GM12865 (cell line): ENCODE measurements at places on chromosomes 4 and X.
A peak's percentile ranks its signal among the peaks of the same experiment; 100 is the strongest.

DNA sequence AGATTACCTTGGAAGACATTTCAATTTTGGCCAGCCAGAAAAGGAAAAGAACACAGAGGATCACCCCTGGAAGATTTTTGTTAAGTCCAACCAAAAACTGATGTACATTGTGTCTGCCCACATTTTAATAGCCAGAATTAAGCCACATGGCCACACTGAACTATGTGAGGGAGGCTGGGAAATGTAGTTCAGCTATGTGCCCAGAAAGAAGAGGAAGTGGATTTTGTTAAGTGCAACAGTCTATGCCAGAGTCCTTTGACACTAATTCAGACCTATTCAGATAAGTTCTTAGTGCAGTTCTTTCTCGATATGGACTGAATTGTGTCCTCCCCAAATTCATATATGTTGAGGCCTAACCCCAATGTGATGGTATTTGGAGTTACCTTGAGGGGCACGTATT, 18.4 kb downstream of the PRPS1 start:
- DNase-seq, result no peak

DNA sequence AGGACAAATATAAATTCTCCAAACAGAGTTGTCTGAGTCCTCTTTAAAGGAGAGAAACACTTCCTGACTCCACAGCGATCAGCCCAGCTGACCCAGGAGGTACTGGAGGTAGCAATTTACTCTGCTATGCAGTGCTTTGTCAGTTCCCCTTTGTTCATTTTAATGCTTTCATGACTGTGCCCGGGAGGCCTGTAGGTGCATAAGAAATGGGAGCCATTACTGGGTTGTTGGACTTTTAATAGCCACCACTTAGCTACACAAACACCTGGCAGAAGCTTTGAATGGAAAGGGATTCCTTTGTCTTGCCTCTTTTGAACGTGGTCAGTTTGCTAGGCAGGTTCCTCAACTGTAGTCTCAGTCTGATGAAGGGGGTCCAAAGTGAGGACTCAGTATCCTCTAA, 59.0 kb upstream of the AFF2 start:
- DNase-seq, result no peak

- DNase-seq, result no peak
Observed at GRCh38 chr4:56622176-56622575, 58.9 kb downstream of the HOPX start.

DNA sequence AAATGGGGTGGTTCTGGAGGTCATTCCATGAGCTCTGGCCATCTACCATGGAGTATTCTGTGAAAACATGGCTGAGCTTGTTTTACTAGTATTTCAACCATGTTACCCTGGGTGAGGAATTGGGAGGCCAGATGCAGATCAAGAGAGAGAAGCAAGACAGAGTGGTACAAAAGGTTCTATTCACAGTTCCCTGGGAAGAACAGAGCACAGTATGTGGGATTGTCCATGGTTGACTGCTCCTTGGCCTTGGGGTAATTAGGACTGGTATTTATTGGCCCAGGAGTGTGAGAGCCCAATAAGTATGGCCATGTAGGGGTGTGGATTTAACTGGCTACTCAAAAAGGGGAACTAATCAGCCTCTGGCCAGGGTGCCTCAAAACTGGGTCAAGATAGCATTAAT, 239.7 kb upstream of the GATB start:
- no peak for DNase-seq

DNA sequence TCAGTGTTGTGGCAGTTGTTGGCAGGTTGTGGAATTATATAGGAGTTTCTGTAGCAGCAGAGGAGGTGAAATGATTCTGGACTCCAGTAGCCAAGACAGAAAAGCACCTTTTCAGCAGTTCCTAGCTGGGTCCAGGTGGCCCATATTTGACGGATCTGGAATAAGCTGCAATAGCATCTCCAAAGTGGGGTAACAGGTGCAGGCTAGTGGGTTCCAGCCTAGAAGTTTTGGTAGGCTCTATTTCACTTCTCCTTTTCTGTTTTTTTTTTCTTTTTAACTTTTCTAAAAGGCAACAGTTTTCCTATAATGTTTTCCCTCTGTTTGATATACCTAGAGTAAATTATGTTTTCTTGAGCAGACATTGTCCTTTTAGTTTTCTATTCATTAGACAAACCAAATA, 392.5 kb downstream of the C4orf33 start:
- DNase-seq, result no peak

GRCh38 chrX:16063141-16063540, 60.2 kb upstream of the GRPR start:
- no peak for DNase-seq

- DNase-seq, result peak; percentile 61
Observed at GRCh38 chrX:136710325-136710951, 62.5 kb downstream of the CD40LG start.

DNA sequence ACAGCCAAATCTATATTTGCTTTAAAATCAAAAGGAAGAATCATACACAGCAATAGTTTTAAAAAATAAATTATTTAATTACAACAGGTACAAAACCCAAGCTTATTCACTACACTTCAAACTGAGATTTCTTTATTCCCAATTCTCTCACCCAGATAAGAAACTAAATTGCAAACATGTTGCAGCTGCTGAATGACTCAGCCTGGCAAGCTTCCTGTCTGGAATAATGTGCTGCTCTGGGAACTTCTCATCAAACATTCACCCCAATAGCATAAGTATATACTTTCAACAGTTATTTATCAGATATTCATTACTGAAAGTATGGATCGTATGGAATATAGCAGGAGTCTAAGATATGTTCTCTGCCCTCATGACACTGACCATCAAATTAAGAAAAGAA, 43.0 kb upstream of the GABRA2 start:
- DNase-seq, result no peak

- no peak for DNase-seq
Observed at GRCh38 chr4:59054086-59054485, 1943.9 kb upstream of the IGFBP7 start.

- no peak for DNase-seq
Observed at GRCh38 chrX:34612036-34612435, 45.0 kb downstream of the TMEM47 start.

DNA sequence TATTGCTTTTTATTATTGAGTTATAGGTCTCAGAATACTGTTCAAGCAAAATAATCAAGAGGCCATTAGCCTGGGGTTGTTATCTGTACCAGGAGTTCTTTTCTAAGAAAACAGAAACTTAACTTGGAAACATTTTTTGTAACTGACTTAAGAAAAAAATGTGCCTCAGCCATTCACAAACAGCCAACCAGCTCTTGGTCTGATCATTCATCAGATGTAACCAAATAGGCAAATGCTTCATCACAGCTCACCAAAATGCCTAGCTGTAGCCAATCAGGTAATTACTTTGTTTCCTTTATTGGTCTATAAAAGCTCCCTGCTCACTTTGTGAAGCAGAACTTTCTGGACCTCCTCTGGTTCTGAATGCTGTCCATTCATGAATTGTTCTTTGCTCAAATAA, 387.7 kb downstream of the FAT4 start:
- DNase-seq, result no peak

GRCh38 chr4:154364066-154364845, 127.3 kb downstream of the DCHS2 start:
- DNase-seq, result no peak

- no peak for DNase-seq
Observed at GRCh38 chr4:94877973-94878372, 120.2 kb downstream of the BMPR1B start.

DNA sequence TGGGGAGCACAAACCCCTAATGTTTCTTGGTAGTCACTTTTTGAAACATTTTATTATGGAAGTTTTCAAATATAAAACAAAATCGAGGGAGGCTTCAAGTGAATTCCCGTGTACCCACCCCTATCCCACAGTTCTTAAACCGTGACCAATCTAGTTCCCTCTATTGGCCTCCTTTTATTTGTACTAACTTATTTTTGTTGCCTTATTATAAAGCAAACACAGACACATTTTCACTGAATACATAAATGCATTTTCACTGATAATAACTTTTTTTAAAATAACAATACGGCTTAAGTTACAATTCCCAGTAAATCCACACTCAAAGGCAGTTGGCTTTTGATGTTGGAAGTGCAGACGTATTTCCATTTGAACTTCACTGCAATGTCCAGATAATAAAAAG, 9.3 kb downstream of the HMX1 start:
- no peak for DNase-seq

DNA sequence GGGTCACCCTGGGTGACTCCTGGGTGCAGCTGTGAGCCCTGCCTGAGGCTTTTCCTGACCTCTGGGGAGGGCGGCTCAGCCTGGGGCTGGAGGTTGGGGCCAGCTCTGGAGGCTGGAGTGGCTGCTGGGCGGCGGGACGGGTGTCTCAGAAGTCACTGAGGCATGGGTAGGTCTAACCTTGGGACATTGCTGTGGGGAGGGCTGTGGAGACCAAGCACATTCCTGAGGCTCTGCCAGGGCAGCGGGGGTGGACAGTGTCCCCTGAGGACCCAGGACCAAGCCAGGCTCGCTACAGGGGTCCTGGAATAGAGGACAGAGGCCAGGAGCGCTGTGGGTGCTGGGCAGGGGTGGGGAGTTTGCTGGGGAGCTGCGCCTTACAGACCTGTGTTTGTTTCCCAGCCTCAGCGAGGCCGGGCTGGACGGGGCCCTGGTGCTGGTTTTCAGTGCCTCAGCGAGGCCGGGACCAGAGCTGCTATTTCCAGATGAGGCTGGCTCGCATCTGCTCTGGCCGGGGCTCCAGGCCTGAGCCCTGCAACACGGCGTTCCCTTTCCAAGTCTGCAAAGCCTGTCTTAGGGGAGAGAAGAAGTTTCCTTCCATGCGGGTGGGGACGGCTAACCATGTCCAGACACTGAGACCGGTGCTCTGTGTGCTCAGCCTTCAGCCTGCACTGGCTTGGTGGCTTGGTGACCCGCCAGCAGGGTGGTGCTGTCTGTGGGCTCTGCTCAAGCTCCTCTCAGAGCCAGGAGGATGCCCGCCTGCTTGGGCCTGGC, 3.0 kb upstream of the SLC25A6 start:
- no peak for DNase-seq

- DNase-seq, result peak; percentile 18
Observed at GRCh38 chr4:11428231-11428898, at the start of gene HS3ST1. Gene HS3ST1, minus strand, starts transcription at chr4:11428894. Its CDS starts 28,889 bp downstream, at chr4:11400005.

DNA sequence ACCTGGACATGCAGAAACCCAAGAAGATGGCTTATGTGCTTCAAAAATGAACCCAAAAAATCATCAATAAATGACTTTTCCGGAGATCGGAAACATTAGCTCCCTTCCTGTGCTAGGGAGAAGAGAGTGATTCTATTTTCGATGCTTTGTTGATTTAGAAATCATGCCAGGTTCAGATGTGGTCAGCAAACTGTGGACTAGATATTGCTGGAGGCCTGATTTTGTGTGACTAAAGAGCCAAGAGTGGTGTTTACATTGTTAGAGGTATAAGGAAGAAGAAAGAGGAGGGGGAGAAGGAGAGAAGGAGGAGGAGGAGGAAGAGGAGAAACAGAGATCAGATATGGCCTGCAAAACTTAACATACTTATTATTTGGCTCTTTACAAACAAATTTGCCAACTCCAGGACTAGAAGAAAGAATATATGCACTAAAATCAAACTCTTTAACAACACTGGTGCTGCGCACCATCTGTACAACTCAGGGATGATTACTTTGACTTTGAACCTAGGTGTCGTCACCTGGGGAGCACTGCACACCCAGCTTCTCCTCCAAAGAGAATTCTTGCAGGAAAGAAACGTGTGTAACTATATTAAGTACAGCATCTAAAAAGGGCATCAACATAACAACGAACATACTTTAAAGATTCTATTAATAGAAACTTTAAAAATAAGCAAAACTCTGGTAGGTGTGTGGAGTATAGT, 664.9 kb upstream of the LCORL start:
- DNase-seq, result no peak

DNA sequence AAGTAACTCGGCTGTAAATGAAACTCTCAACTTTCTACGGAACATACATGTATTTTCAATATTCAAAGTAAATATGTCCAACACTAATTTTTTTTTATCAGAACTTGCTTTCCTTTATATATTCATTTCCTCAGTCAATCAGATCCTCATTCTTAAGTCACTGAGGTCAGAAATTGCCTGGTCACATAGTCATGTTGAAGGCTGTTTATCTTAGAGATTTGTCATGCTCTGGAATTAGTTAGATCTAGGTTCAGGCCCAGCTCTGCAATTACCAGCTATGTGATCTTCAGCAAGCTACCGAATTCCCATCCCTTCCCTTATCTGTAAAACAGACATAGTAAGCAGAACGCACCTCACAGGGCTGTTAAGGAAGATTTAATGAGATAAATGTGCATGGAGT, 228.8 kb downstream of the SPCS3 start:
- no peak for DNase-seq

DNA sequence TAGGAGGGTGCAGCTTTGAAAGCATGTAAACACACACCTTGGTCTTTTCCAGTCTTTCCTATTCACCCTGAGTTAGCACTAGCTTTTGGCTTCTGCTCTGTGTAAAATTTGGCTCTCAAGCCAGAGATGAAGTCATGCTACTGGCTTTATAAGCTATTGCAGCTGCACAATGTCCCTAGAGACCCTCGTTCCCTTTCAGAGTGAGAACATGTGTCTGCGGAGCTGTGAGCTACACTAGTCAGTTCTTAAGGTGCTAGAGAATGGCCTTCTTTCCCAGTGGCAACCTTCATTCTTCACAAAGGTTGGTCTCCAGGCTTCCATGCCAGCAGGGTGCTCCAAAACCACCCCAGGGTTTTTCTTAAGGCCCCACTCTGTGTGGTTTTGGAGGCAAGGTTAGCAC, 199.1 kb downstream of the SPATA18 start:
- no peak for DNase-seq

DNA sequence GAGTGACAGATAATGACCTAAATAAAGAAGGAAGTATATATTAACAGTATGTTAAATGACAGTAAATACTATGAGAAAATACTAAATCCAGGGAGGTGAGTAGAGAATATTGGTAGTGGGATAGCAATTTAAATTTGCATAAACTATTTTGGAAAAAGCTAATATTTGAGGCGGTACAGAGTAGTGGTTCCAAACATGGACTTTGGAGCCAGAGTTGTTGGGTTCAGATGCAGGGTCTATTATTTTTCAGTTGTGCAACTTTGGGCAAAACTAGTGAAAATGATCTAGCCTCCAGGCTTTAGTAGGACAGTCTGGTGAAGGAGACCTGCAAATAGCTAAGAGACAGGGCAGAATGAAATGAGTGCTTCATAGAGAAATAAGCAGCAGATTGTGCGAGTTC, 84.8 kb upstream of the SOX3 start:
- no peak for DNase-seq

DNA sequence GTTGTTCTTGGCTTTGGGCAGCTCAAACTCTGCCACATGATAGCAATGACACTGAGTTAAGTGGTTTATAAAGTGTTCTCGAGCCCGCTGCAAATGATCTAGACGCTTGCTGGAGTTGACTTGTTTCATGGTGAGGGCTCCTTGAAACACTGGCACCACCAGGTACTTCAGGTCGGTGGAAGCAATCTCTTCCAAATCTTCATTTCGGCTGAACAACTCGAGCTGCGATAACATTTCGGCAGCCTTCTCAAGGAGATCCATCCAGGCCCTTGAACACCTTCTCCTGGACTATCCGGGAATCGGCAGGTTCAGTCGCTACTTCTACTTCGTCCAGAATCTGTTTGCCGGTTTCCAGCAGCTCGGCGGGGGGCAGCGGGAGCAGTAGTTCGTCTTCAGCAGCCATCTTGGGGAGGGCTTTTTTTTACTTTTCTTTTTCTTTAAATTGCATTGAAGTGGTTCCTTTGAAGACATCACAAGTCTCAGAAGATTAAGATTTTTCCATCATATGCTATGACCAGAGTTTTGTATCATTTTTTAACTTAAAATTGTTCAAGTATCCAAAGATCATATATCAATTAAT, 28.0 kb downstream of the HNRNPDL start:
- DNase-seq, result no peak

GRCh38 chr4:176270669-176271068, 1.6 kb upstream of the ASB5 start:
- no peak for DNase-seq
